ENCODE measurements at places on chromosomes 12 and 14.

GRCh38 chr14:89247457-89248122 lies 169.4 kb downstream of the FOXN3 start:
- DNase-seq: no peak

DNA sequence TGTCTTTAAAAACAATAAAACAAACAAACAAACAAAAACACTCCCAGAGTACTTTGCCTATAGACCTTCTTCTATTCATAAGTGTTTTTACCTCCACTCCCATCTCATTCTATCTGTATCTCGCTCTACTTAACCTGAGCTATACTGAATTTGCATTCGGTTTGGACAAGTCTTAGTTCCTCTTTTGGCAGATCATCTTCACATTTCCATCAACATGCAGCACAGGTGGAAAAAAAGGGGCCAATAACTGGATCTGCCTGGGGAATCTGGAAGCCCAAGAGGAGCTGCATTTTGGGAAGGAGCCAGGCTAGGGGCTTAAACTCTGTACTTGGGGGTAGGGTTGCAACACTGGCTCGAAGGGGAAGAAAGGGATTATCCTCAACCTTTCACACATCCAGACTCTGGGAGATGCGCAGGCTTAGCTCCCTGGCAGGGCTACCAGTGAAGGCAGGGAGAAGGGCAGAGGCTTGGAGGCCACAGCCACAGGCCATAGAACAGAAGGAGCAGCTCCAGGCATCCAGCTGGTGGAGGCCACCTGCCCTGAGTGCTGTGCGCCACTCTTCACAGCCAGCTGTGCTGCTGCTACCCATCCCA lies 4.1 kb downstream of the NINJ2 start:
- no peak for DNase-seq

GRCh38 chr14:102323102-102323501 lies 3.6 kb downstream of the ZNF839 start:
- peak; percentile 37 for DNase-seq

- DNase-seq: no peak
These were observed 1494.7 kb upstream of the TMEM132C start for GRCh38 chr12:126772171-126772864.

GRCh38 chr12:58966939-58967338 lies 46.6 kb upstream of the LRIG3 start:
- no peak for DNase-seq

DNA sequence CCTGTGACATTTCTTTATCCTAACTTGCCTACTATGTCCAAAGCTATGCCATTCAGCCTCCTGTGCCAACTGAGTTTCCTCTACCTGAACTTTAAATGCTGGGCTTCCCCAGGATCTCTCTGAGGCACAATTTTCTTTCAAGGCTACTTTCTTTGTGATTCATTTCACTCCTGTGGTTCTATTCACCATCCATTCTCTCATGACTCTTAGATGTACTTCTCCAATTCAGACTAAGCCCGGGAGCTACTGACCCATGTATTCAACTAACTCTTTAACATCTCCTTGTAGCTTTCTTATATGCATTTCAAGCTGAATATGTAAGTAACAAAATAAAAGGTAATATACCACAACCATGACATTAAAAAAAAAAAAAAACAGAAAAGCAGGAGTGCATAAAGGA lies 738.9 kb upstream of the USP15 start:
- DNase-seq: no peak

DNA sequence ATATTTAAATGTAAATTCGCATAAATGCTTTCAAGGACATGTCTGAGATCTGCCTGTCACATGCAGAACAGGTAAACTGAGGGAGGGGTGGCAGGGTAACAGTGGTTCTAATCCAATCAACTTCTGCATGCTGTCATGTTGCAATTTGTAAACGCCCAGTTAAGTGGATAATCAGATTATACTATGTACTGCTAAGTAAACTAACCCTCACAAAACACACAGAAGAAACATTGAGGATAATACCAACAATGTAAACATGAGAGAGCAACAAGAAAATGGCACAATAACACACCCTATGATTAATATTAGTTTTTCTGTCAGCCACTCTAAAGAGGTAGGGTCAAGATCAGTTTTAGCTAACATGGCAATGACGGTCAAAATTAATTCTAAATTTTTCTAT lies 123.7 kb downstream of the KIF21A start:
- no peak for DNase-seq

DNA sequence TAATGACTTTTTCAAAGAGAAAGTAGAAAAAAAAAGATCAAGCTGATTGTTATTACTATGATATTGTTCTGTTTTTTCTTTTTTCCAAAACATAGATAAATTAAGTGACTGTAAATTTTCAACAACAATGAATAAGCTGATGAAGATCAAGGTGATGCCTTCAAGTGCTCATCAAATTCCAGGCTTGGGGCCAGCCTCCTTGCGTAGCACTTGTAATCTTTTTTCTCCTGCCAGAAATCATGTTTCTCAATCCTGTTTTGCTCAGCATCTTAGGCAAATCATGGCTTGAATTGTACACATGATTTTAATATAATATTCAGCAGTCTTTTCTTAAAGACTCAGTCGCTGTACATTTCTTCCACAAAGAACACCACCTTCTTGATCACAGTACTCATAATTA lies 333.2 kb downstream of the NPAS3 start:
- DNase-seq: no peak

DNA sequence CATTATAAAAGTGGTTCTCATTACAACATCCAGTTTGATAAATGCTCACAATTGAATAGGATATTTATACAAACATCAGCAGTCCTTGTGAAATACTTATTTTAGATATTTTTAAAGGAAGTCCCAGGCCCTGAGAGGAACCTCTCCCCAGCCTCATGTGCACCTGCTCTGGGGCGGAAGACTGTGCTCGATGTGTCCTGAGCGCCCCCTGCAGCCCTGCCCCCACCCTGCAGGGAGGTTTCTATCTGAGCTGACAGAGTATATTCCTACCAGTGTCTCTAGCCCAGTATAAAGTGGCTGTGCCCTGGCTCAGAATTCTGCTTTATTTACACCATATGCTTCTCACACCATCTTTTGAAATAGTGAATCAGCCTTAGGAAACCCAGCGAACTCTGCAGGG lies 1349.1 kb downstream of the TMEM121 start:
- DNase-seq: no peak

GRCh38 chr14:56135001-56135400 lies 16.8 kb downstream of the PELI2 start:
- DNase-seq: peak; percentile 41

DNA sequence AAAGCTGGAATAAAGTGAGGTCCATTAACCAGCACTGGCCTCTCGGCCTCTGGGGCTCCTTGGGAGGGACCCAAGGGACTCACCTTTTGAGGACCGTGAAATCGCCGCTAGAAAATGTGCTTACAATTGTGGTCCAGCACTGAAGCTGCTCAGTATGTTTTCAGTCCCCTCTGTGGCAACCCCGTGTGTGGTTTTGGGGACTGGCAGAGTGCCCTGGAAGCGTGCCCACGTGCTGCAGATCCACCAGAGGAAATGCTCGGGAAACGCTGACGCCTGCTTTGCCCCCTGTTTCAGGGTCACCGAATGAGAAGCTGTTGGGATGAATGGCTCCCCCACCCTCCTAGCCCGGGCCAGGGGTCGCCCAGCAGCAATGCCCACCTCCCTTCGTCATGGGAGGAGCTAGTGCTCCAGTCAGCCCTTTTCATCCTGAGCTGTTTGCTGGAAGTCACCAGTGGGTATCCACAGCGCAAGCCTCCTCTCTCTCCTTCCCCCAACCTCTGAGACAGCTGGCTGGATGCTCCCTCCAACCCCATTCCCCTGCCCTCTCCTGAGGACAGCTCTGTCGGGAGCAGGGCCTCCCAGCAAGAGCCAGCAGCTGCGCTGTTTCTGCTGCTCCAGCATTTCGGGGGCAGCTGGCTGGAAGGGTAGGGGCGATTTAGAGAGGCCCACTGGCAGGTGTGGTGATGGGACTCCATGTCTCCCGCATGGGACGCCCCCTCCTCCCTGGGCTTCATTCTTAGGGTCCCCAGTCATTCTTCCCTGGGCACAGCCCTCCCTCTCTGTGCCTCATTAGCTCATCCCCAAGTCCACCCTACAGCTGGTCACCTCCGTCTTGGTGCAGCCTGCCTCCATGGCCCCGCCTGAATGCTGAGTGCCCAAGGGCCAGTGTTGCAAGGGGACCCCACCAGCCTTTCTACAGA lies 33.2 kb upstream of the PPP1R13B start:
- no peak for DNase-seq

GRCh38 chr14:38138473-38139138 lies 69.1 kb upstream of the SSTR1 start:
- DNase-seq: no peak

- DNase-seq: no peak
These were observed 7.4 kb downstream of the PRKCH start for GRCh38 chr14:61328626-61329262.

GRCh38 chr14:100834794-100835547 lies 9.1 kb downstream of the MEG3 start:
- no peak for DNase-seq

- DNase-seq: no peak
These were observed 34.7 kb downstream of the SSH1 start for GRCh38 chr12:108822497-108823205.

GRCh38 chr12:53476769-53477209 lies 22.5 kb downstream of the MAP3K12 start:
- DNase-seq: no peak

Data from NCI-H2081 (cell line).